Progenitor cell of endocrine pancreas (in vitro differentiated cells): ENCODE measurements at places on chromosomes 1 and 21. TPM values are rescaled to one million over a fixed set of nuclear protein-coding genes. Genes with fewer than 3 reads are reported as not detected.

Gene FAM3B
- total RNA-seq: 8.2 and 10.1 TPM in 2 replicates

Gene MORC3
- total RNA-seq: 32.2 and 33.7 TPM in 2 replicates

Gene BMP8B
- total RNA-seq: 0.75 and 0.91 TPM in 2 replicates

Gene MMP23B
- 4.4 and 5.3 TPM in 2 replicates for total RNA-seq

Gene TMPRSS2
- total RNA-seq: 23.7 and 29.4 TPM in 2 replicates

Gene CELA3A
- 1.5 and 3.1 TPM in 2 replicates for total RNA-seq

Gene HSPG2
- total RNA-seq: 656 and 657 TPM in 2 replicates
